ENCODE measurements at places on chromosomes 7 and 10. TPM values are rescaled to one million over a fixed set of nuclear protein-coding genes. Genes with fewer than 3 reads are reported as not detected.

DNA sequence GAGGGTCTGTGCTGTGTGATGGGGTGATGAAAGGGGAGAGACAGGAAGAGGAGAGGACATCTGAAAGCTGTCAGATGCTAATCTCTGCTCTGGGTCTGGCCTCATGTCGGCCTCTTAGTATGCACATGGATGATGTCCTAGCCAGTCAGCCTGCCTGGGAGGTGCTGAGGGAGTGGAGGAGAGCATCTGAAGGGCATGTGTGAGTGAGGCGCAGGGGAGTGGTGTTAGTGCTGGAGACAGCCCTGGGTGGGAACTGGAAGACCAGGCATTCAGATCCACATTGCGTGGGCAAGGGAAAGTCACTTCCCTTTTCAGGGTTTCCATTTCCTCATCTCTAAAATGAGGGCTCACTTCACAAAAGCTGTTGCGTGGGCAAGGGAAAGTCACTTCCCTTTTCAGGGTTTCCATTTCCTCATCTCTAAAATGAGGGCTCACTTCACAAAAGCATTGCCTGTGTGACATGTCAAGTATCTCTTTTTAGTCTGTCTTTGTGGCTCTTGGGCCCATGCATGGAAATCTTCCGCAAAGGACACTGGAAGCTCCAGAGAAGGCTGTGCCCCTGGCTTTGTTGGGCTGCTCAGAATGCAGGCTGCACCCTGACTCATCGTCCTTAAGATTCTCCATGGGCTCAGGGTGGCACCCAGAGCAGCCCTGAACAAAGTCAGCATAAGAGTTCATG, 10.0 kb downstream of the SFTPD start:
- DNase-seq = no peak
- H3K4me1 ChIP-seq = no peaks in the 10 kb centered on the region
- H3K36me3 ChIP-seq = peaks cover 7% of the 10 kb centered on the region
- H3K4me3 ChIP-seq = no peak overlapping the region

GRCh38 chr7:121531175-121532070, 135.3 kb upstream of the FAM3C start:
- no peaks in the 10 kb centered on the region for H3K27me3 ChIP-seq
- H3K27ac ChIP-seq = no peak overlapping the region
- no peak for DNase-seq
- H3K4me1 ChIP-seq = peaks cover 5% of the 10 kb centered on the region
- H3K4me3 ChIP-seq = no peak overlapping the region

- H3K27ac ChIP-seq = no peak overlapping the region
- no peak overlapping the region for H3K4me3 ChIP-seq
- H3K36me3 ChIP-seq = no peaks in the 10 kb centered on the region
- H3K27me3 ChIP-seq = peaks cover 3% of the 10 kb centered on the region
- no peaks in the 10 kb centered on the region for H3K4me1 ChIP-seq
These were observed 69.2 kb downstream of the ARMC3 start for GRCh38 chr10:22997096-22997495.

- no peak for DNase-seq
- H3K4me1 ChIP-seq = no peaks in the 10 kb centered on the region
- H3K27me3 ChIP-seq = no peaks in the 10 kb centered on the region
- no peaks in the 10 kb centered on the region for H3K36me3 ChIP-seq
- H3K4me3 ChIP-seq = no peak overlapping the region
These were observed 161.2 kb downstream of the DGKI start for GRCh38 chr7:137685433-137686164.

GRCh38 chr7:155524018-155524556, 22.3 kb downstream of the CNPY1 start:
- no peak overlapping the region for H3K4me3 ChIP-seq
- H3K36me3 ChIP-seq = no peaks in the 10 kb centered on the region

- no peak overlapping the region for H3K4me3 ChIP-seq
- no peaks in the 10 kb centered on the region for H3K27me3 ChIP-seq
- H3K27ac ChIP-seq = no peak overlapping the region
- H3K36me3 ChIP-seq = no peaks in the 10 kb centered on the region
These were observed 155.5 kb downstream of the BUB3 start for GRCh38 chr10:123309731-123310130.

DNA sequence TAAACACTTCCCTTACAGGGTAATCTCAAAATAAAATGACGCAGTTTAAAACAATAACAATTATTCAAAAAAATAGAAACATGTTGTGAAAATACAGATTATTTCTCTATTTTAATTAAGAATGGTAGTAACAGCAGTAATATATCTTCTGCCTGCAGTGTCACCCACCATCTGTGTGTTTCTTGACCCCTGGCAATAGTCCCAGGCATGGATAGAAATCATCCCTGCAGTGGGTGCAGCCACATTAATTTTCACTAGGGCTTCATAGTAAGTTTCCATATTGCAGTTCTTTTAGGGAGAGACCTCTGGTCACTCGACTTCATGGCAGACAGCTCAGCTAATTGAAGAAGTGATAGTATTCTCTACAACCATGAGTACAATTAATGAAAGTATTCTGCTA, 470.1 kb upstream of the TEX47 start:
- H3K36me3 ChIP-seq = no peaks in the 10 kb centered on the region
- no peak overlapping the region for H3K27ac ChIP-seq
- H3K4me1 ChIP-seq = no peaks in the 10 kb centered on the region

DNA sequence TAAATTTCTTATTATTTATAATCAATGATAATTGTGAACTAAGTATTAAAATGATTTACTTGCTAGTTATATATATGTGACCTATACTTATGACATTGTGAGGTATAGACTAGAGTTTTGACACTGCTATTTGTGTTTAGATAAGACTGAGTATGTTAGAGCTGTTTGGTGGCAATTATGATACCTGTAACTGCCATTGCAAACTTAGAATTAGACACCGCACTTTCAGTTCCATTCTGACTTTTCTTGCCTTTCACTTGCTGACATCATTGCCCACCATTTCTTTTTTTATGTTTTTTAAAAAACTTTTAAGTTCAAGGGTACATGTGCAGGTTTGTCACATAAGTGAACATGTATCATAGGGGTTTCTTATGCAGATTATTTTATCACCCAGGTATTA, 214.5 kb downstream of the MBL2 start:
- H3K36me3 ChIP-seq = no peaks in the 10 kb centered on the region
- no peak overlapping the region for H3K4me3 ChIP-seq
- no peaks in the 10 kb centered on the region for H3K27me3 ChIP-seq
- no peak for DNase-seq

- H3K27me3 ChIP-seq = no peaks in the 10 kb centered on the region
- H3K4me3 ChIP-seq = no peak overlapping the region
- no peaks in the 10 kb centered on the region for H3K36me3 ChIP-seq
- no peaks in the 10 kb centered on the region for H3K4me1 ChIP-seq
These were observed 18.0 kb downstream of the MACC1 start for GRCh38 chr7:20199015-20199737.

GRCh38 chr10:124064676-124065075, 28.7 kb downstream of the CHST15 start:
- H3K36me3 ChIP-seq = no peaks in the 10 kb centered on the region
- H3K27ac ChIP-seq = peak overlapping the region; percentile 70
- DNase-seq = no peak
- peaks cover 19% of the 10 kb centered on the region for H3K4me1 ChIP-seq
- no peaks in the 10 kb centered on the region for H3K27me3 ChIP-seq

GRCh38 chr7:21939858-21940372, 5.8 kb downstream of the CDCA7L start:
- no peak overlapping the region for H3K4me3 ChIP-seq
- no peaks in the 10 kb centered on the region for H3K27me3 ChIP-seq
- H3K27ac ChIP-seq = no peak overlapping the region
- no peaks in the 10 kb centered on the region for H3K36me3 ChIP-seq
- H3K4me1 ChIP-seq = peaks cover 66% of the 10 kb centered on the region

GRCh38 chr7:2451171-2452073, 24.8 kb downstream of the GRIFIN start:
- H3K4me3 ChIP-seq = peak overlapping the region; percentile 10
- no peaks in the 10 kb centered on the region for H3K36me3 ChIP-seq
- peak; percentile 67 for DNase-seq
- H3K27ac ChIP-seq = no peak overlapping the region
- peaks cover 7% of the 10 kb centered on the region for H3K4me1 ChIP-seq

DNA sequence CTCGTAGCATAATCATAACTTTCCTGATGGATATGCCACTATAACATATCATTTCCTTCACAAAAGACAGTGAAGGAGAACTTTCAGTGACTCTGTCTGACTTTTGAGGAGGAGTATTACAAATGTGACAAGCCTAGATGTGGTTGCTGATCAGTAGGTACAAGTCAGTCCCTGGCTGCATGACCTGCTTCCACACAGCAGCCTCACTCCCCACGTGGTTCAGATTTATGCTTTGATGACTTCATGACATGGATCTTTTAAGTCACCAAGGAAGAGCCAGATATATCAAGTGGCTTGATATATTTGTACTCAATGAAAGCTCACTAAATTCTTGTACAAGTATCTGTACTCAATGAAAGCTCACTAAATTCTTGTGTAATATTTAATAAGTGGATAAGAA, 50.9 kb upstream of the MKLN1 start:
- no peak overlapping the region for H3K27ac ChIP-seq
- no peaks in the 10 kb centered on the region for H3K4me1 ChIP-seq
- H3K36me3 ChIP-seq = no peaks in the 10 kb centered on the region
- no peaks in the 10 kb centered on the region for H3K27me3 ChIP-seq
- DNase-seq = no peak
- no peak overlapping the region for H3K4me3 ChIP-seq

GRCh38 chr10:103445767-103446567, 6.2 kb downstream of the CALHM2 start:
- no peaks in the 10 kb centered on the region for H3K27me3 ChIP-seq
- no peak overlapping the region for H3K4me3 ChIP-seq
- peaks cover 31% of the 10 kb centered on the region for H3K4me1 ChIP-seq
- H3K27ac ChIP-seq = peak overlapping the region; percentile 63
- peaks cover 94% of the 10 kb centered on the region for H3K36me3 ChIP-seq

GRCh38 chr10:130335336-130335735, 199.1 kb downstream of the GLRX3 start:
- H3K4me1 ChIP-seq = no peaks in the 10 kb centered on the region
- no peak overlapping the region for H3K4me3 ChIP-seq
- H3K27ac ChIP-seq = no peak overlapping the region

GRCh38 chr7:87325576-87326370, 19.7 kb upstream of the CROT start:
- no peaks in the 10 kb centered on the region for H3K36me3 ChIP-seq
- DNase-seq = no peak
- no peaks in the 10 kb centered on the region for H3K4me1 ChIP-seq
- H3K27me3 ChIP-seq = no peaks in the 10 kb centered on the region
- H3K4me3 ChIP-seq = no peak overlapping the region

- H3K4me1 ChIP-seq = no peaks in the 10 kb centered on the region
- H3K36me3 ChIP-seq = no peaks in the 10 kb centered on the region
- no peak overlapping the region for H3K4me3 ChIP-seq
- H3K27ac ChIP-seq = no peak overlapping the region
These were observed 230.9 kb downstream of the CAMK1D start for GRCh38 chr10:12579954-12580858.

DNA sequence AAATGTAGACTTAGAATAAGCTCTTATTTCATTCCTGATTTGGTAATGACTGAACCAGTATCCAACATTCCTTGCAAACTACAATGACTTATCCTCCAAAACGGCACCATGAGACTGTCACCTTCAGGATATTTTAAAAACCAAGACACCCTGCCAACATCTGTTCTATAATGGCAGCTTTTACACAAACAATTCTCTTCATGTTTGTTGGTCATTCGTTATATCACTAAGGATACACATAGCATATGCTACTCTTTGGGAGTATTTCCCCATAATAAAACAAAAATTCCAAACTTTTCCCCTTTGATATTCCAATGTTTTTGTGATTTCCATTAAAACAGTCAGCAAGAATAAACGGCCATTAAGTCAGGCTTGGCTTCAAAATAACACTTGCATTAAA, 215.4 kb downstream of the GLI3 start:
- no peak overlapping the region for H3K27ac ChIP-seq
- no peak overlapping the region for H3K4me3 ChIP-seq

DNA sequence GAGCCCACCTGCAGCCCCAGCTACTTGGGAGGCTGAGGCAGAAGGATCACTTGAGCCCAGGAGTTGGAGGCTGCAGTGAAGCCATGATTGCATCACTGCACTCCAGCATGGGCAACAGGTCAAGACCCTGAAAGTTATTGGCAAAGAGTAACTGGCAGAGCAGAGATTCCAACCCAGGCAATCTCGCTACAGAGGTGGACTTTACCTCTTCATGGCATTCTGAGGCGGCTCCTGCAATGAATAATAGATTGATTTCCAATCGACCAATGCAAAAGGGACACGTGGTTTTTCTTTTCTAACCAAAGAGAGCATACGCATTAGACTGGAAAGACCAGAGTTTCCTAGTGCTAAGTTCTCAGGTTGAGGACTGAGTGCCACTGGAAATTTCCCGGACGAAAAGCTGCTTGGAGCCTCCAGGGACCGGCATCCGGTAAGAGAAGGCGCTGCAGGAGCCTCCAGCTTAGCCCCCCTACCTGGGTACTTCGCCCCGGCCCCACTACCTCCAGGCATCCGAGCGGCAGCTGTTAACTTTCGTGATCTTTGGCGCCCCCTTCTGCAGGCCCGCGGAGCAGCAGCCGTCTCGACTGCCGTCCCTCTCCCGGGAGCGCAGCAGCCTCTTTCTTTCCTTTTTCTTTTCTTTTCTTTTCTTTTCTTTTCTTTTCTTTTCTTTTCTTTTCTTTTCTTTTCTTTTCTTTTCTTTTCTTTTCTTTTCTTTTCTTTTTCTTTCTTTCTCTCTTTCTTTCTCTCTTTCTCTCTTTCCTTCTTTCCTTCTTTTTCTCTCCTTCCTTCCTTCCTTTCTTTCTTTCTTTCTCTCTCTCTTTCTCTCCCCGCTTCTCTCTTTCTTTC, 4.1 kb downstream of the MBLAC1 start:
- no peaks in the 10 kb centered on the region for H3K36me3 ChIP-seq
- H3K27ac ChIP-seq = no peak overlapping the region
- H3K27me3 ChIP-seq = no peaks in the 10 kb centered on the region
- no peak overlapping the region for H3K4me3 ChIP-seq

- no peak overlapping the region for H3K27ac ChIP-seq
- no peaks in the 10 kb centered on the region for H3K27me3 ChIP-seq
- H3K4me1 ChIP-seq = no peaks in the 10 kb centered on the region
- DNase-seq = no peak
- no peaks in the 10 kb centered on the region for H3K36me3 ChIP-seq
These were observed 52.6 kb downstream of the SRI start for GRCh38 chr7:88167223-88167622.

MOGAT3 gene
- not detected for total RNA-seq

LARP4B gene
- 122 TPM for total RNA-seq

ENTPD1 gene
- total RNA-seq = 37.6 TPM

CRPPA gene
- total RNA-seq = 2.1 TPM

FXYD4 gene
- total RNA-seq = 1.0 TPM

NPY4R gene
- 0.32 TPM for total RNA-seq

CTAGE15 gene
- 0.29 TPM for total RNA-seq

STAG3 gene
- total RNA-seq = 3.7 TPM

CCDC146 gene
- 14.5 TPM for total RNA-seq

PAPOLB gene
- total RNA-seq = 0.17 TPM

LIPF gene
- total RNA-seq = not detected

SPDYE16 gene
- 0.26 TPM for total RNA-seq

PHYHIPL gene
- total RNA-seq = not detected

ADGRA1 gene
- total RNA-seq = 0.24 TPM

ZNF736 gene
- total RNA-seq = 17.1 TPM

SYT15 gene
- total RNA-seq = 20.1 TPM

Measured in left lung (tissue), 14 donors.